ENCODE measurements at places on chromosomes 12 and 14. TPM values are rescaled to one million over a fixed set of nuclear protein-coding genes. Genes with fewer than 3 reads are reported as not detected.

GPR84 gene
- 13.1 TPM for total RNA-seq

ZNF410 gene
- total RNA-seq = 75.4 TPM

LRRIQ1 gene
- not detected for total RNA-seq

GRCh38 chr14:21494902-21495762, 16.0 kb downstream of the METTL3 start:
- DNase-seq = no peak

DNA sequence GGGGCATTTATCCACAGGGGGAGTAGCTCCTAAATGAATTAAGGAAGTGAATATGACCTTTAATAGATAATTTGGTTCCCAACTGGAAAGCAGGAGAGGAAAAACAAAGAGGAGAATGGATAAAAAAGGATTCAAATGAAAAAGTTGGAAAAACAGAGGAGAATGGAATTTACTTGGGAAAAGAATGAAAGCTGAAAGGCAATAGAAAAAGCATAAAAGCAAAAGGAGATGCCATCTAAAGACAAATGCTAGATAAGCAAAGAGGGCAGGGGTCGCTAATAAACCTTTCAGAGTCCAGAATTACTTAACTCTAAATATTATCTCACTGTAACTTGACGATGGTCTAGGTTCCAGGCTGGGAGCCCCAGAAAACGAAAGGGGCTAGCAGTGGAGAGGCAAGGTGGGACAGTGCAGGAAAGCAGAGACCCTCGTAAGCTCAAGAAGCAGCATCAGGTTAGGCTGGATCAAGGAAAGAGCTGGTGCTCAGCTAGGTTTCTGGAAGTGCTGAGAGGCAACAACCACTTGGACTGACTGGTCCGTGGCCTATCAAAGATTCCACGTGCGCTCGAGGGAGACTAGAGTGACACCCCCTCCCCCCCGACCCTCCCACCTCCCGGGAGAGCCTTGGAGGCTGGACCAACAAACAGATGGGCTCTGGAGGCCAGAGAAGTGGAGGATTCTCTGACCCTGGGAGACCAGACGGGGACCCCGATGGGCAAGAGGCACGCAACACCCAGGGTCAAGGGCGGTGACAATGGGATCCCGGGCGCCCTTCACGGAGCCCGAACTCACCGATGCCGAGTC, 1.2 kb downstream of the SLC2A13 start:
- no peak for DNase-seq

GRCh38 chr12:67782573-67782972, 134.0 kb downstream of the DYRK2 start:
- DNase-seq = no peak

DNA sequence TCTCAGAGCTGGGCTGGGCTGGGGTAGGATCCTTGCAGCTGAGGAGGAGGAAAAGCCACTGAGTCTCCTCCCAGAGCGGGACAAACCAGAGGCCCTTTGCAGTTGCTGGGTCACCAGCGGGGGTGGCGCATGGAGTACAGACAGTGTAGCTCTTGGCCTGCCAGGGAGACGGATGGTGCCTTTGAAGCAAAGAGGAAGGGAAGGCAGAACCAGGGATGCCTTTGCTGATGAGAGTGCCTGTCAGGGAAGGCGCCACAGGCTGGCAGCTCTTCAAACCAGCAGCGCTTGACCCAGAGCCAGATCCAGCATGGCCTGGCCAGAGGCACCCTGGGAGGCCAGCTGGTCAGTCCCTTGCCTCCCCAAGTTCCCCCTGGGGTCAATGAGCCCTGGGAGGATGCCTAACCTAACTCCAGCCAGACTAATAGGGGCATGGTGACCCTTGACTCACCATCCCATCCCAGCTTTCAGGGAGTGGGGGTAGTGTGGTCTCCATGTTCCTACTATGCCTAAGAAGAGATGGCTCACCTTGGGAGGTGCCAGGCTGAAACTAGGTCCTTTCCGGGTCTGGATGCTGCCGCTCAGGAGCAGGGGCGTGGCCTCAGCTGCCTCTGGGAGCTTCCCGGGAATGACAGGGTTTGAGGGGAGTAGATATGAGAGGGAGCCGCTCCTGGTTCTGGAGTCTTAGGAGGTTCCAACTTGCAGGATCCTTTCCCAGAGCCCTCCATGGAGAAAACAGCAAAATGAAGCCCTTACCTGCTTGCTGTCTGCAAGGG, 19.8 kb downstream of the VASH1 start:
- DNase-seq = peak; percentile 15
